ENCODE measurements at places on chromosomes 11 and 22. TPM values are rescaled to one million over a fixed set of nuclear protein-coding genes. Genes with fewer than 3 reads are reported as not detected.

SLC6A5 gene
- total RNA-seq, result not detected

SLC17A6 gene
- total RNA-seq, result not detected

MYO7A gene
- 0.43 TPM for total RNA-seq

C11orf86 gene
- total RNA-seq, result not detected

EMID1 gene
- 3.5 TPM for total RNA-seq

SMDT1 gene
- total RNA-seq, result 4.2 TPM

YPEL4 gene
- total RNA-seq, result 0.39 TPM

TSPAN32 gene
- total RNA-seq, result not detected

MS4A6A gene
- total RNA-seq, result not detected

PTPN5 gene
- not detected for total RNA-seq

C1QTNF4 gene
- 2.0 TPM for total RNA-seq

FGF3 gene
- not detected for total RNA-seq

POU2AF3 gene
- not detected for total RNA-seq

IGSF22 gene
- 0.22 TPM for total RNA-seq

YIF1A gene
- 180 TPM for total RNA-seq

OR4D5 gene
- not detected for total RNA-seq

OR8B8 gene
- not detected for total RNA-seq

GALNT18 gene
- total RNA-seq, result 1.1 TPM

KCNC1 gene
- not detected for total RNA-seq

HOATZ gene
- total RNA-seq, result not detected

TRIM64C gene
- total RNA-seq, result not detected

FOLR2 gene
- total RNA-seq, result not detected

CAPN1 gene
- 197 TPM for total RNA-seq

SHISA8 gene
- total RNA-seq, result not detected

OR4A16 gene
- not detected for total RNA-seq

IGLL1 gene
- not detected for total RNA-seq

CD3G gene
- not detected for total RNA-seq

SMIM35 gene
- not detected for total RNA-seq

MMP7 gene
- total RNA-seq, result not detected

KRTAP5-8 gene
- not detected for total RNA-seq

ART1 gene
- total RNA-seq, result not detected

SLC25A18 gene
- total RNA-seq, result not detected

TMPRSS5 gene
- total RNA-seq, result 0.39 TPM

POLR2L gene
- 60.5 TPM for total RNA-seq

OR51B2 gene
- total RNA-seq, result not detected

PLAAT2 gene
- 4.7 TPM for total RNA-seq

XKR3 gene
- not detected for total RNA-seq

CELSR1 gene
- total RNA-seq, result 135 TPM

FGF4 gene
- total RNA-seq, result not detected

TSKU gene
- 22.8 TPM for total RNA-seq

NTM gene
- total RNA-seq, result 45.8 TPM

SLN gene
- total RNA-seq, result not detected

CADM1 gene
- 64.0 TPM for total RNA-seq

MYO18B gene
- total RNA-seq, result not detected

FOXRED2 gene
- total RNA-seq, result 6.7 TPM

NPAS4 gene
- total RNA-seq, result not detected

UPK3A gene
- not detected for total RNA-seq

SNX32 gene
- total RNA-seq, result 5.5 TPM

ENTHD1 gene
- total RNA-seq, result not detected

Measured in placental epithelial cell (primary cell).